ENCODE measurements at places on chromosomes 6 and 20.

- no peak for DNase-seq
These were observed 299.6 kb downstream of the TAF4 start for GRCh38 chr20:61765871-61766654.

GRCh38 chr6:42316981-42317380 is 99.3 kb upstream of the MRPS10 start:
- DNase-seq = no peak

- no peak for DNase-seq
These were observed 580.3 kb upstream of the GJE1 start for GRCh38 chr6:141552463-141552862.

- DNase-seq = no peak
These were observed 588 bp upstream of the NCOA3 start for GRCh38 chr20:47501116-47501481.

- DNase-seq = no peak
These were observed 270.2 kb upstream of the PRDM1 start for GRCh38 chr6:105815661-105816555.

DNA sequence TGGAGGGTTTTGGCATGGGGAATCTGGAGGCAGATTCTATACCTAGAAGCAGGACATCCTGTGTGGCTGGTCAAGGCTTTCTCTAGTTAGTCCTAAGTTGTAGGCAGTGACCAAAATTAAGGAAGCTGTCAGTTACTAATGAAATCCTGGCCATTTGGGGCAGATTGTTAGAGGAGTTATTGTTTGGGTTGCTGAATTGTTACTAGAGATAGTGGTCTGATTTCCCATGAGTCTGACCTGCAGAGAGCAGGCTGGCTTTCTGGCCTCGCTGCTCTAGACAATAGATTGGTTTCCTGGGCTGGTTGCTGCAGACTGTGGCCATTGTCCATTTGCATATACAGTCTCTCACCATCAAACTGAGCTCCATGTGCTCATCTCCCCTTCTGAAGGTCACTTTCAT is 205.0 kb upstream of the SASH1 start:
- no peak for DNase-seq

DNA sequence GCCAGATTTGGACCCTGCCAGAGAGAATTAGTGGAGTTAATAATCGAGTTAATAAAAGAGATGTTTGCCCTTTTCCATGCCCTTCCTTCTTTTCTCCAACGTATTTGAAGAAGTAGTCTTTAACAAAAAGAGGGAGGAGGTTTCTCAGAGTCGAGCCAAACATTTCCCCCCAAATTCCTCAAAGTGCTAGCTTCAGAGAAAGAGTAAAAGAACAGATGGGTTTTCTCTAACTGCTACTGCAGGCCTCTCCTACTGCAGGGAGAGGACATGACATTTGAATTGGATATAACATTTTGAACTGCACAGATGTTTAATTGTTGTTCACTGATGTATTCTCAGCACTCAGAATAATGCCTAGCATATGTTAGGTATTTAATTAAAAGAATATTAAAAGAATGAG is 25.5 kb downstream of the RWDD2A start:
- DNase-seq = no peak

- no peak for DNase-seq
These were observed 7.5 kb downstream of the SNX5 start for GRCh38 chr20:17960927-17961586.

- no peak for DNase-seq
These were observed 47.4 kb upstream of the IRF4 start for GRCh38 chr6:343960-344815.

- DNase-seq = no peak
These were observed 37.7 kb downstream of the ARHGAP18 start for GRCh38 chr6:129672341-129672682.

Data from NCI-H2081 (cell line).